NCI-H526 (cell line): ENCODE measurements at places on chromosomes 7 and 10.

GRCh38 chr7:113963356-113963755, 44.5 kb upstream of the PPP1R3A start:
- DNase-seq, result no peak

- no peak for DNase-seq
Measured at GRCh38 chr10:102812231-102812876, 24.9 kb downstream of the CYP17A1 start.

GRCh38 chr7:116357781-116358670, 141.5 kb upstream of the CAV2 start:
- no peak for DNase-seq

GRCh38 chr10:59177031-59177797, 771 bp downstream of the PHYHIPL start:
- no peak for DNase-seq

GRCh38 chr7:86647385-86648094, 3.8 kb downstream of the GRM3 start:
- no peak for DNase-seq

- no peak for DNase-seq
Measured at GRCh38 chr10:5830629-5831445, 17.6 kb upstream of the GDI2 start.
